Caudate nucleus (tissue), 63 donors: ENCODE measurements at places on chromosomes 5 and 9.

GRCh38 chr9:79357616-79358015 lies 214.1 kb upstream of the TLE4 start:
- DNase-seq = no peak

DNA sequence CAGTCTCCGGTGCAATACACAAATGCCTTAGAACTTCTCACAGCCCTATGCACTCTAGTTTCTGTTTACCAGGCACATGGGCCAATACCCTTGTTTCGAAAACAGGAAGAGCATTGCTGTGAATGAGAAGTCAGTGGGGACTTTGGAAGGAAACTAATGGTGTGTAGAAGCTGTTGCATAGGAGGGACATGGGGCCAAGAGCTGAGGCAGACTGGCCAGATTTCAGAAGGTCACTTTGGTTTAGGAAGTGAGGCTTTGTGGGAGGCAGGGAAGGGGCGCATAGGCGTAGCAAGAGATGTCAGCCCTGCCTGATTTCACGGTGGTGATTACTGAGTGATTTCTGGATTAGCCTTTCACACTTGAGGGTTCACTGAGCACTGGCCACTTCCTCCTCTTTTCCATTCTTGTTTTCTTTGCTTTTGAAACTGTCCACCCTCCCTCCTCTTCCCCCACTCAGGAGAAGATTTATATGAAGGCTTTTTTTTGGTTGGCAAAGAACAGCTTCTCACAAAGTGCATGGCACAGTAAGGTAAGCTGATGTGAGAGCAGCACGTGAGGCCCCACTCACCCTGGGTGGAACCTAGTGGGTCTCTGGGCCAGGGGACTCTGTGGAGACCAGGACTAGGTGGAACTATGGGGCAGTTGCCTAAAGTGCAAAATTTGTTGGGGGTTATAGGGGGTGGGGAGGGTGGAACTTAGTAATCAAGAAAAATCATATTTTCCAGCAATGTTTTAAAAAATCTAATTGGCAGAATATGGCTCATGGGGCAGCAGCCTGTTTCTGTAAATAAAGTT lies 6.1 kb upstream of the TMEM252 start:
- no peak for DNase-seq

GRCh38 chr5:172636279-172637050 lies 4.6 kb upstream of the NEURL1B start:
- no peak for DNase-seq

DNA sequence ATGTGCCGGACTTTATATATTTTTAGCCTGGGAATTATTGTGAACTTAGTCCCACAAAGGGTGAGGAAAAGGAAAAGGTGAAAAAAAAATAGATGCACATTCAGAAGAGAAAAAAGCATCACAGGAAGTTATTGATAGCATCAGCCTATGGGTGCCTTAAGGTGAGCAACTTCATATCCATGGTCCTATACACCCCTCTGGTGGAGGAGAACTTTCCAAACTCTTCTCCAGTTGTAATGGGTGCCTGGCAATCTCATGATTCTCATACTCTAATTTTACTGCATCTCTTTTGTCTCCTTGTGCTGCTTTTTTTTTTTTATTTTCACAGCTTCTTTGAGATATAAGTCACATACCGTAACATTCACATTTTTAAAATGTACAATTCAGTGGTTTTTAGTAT lies 107.4 kb downstream of the JAKMIP2 start:
- DNase-seq = no peak

- DNase-seq = no peak
Measured at GRCh38 chr5:144249755-144250464, 79.2 kb downstream of the KCTD16 start.

DNA sequence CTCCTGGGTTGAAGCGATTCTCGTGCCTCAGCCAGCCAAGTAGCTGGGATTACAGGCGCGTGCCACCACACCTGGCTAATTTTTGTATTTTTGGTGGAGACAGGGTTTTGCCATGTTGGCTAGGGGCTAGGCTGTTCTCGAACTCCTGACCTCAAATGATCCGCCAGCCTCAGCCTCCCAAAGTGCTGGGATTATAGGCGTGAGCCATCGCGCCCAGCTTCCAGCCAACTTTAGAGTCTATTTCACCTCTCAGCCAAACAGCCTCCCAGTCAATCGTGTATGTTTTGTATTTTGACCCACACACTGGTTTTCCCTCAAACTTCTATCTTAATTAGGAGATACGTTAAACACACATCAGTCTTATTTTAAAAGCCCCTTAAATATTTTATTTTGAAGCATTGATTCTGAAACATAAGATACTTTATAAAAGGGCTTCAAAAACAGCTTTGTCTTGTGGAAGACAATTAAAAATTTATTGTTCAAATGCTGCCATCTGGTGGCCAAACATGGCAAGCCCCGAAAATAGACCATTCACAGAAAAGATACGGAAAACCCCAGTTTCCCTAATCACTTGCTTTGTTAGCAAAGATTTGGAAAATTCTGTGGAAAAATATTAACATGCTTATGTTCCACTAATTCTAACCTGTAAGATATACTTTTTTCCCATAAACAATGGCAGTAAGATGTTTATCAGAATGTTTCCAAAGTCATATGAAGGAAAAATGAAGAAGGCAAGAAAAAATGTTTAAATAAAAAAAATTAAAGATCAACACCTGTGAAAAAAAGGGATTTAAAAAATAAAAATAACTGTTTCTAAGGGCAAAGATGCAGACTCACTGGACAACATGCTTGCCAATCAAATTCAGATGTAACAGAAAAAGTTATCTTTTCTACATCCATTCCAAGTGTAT lies 33.1 kb downstream of the APTX start:
- peak; percentile 9 for DNase-seq

DNA sequence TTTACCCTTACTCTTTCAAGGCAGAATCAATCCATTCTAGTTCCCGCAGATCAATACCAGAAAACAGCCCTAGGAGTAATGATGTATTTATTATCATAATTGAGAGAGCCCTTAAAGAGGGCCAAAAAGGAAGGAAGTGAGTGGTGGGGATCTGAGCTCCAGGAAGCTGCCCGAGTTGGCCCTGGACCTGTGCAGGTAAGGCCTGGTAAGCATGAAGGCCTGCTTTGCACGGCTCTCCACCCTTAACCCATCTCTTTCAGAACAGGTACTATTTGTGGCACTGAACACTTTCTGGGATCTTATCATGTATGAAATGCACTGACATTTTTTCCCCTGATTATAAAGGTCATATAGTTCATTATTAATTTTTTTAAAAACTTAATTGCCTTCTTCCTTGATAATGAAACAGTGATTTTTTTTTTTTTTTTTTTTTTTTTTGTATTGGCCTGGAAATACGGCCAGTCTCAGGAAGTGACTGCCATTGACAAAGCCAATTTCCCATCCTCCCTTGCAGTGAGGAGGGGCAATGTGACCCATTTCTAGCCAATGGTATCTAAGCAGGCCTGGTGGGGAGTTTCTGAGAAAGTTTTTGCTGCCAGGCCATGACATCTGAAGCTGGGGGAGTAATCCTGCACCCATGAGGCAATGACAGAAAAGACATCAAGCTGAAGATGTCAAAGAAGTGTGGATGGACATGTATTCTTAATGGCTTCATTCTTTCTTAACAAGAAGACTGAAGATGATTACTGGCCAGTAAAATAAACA lies 6.3 kb upstream of the MVB12B start:
- DNase-seq = no peak

DNA sequence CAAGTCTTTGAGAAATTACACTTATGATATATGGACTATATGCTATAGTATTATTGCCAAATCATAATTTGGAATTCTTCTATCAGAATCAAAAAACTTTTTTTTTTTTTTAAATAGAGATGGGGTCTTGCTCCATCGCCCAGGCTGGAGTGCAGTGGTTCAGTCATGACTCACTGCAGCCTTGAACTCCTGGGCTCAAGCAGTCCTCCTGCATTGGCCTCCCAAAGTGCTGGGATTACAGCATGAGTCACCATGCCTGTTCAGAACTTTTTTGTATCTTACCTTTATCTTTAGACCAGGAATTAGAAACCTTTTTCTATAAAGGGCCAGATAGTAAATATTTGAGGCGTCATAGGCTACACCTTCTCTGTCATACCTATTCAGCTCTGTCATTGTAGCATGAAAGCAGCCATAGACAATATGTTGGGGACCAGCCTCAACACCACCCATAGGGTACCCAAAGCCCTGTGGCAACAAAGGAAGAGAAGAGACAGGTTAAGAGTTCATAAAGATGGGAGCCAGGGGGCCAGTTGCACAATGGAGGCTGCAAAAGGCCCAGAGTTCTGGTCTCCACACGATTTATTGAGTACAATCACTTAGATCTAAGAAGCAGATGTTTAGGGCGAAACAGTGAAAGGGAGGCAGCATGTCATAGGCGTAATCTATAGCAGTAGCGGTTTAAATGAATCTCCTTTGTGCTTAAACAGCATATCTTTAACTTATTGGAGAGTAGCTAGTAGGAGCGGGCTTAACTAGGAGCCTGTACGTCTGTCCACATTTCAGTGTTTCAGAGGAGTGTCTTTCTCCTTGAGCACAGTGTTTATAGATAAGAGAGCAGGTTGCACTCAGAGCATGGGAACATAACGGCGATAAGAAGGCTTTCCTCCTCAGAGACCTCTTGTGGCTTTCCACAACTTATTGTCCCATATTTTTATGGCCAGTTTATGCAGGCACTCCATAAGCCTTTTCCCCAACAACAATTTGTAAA lies 12.5 kb downstream of the ECM2 start:
- DNase-seq = no peak

DNA sequence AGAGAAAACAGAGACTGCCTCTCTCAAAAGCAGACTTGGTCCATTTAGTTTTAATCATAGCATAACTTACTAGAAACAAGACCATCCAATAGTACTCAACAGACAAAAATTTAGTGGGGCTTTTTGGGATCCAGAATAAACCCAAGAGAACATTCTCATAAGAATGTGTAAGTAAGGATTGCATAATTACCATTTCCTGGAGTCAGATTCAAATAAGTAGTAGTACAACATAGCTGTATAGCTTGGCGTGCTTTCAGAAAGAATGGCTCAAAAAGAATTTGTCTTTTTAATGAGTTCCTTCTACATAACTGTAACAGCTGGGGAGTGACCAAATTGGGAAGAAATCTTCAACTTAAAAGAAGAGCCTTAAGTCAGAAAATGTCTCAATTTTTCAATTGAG lies 145.4 kb downstream of the DENND1A start:
- DNase-seq = no peak

- DNase-seq = no peak
Measured at GRCh38 chr5:124303366-124303765, 443.1 kb downstream of the ZNF608 start.

GRCh38 chr5:91194824-91195381 lies 188.2 kb downstream of the ARRDC3 start:
- DNase-seq = no peak

GRCh38 chr5:121164632-121165031 lies 687.0 kb upstream of the FTMT start:
- DNase-seq = no peak

DNA sequence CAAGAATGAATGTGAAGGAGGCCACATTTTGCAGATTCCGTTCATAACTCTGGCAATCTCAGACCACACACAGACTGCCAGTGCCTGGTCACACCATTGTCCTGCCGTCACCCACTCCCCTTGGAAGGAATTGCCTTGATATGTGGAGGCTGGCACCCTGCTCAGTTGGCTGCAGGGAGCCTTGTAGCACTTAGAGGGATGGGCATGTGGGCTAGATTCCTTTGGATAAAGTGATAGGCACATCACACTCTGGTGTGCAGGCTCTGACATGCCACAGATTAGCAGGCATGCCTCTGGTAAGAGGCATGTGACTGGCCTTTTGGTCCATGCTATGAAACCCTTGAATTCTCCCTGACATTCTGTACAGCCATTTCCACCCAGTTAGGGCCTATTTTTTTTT lies 254.6 kb upstream of the PIK3R1 start:
- DNase-seq = no peak

DNA sequence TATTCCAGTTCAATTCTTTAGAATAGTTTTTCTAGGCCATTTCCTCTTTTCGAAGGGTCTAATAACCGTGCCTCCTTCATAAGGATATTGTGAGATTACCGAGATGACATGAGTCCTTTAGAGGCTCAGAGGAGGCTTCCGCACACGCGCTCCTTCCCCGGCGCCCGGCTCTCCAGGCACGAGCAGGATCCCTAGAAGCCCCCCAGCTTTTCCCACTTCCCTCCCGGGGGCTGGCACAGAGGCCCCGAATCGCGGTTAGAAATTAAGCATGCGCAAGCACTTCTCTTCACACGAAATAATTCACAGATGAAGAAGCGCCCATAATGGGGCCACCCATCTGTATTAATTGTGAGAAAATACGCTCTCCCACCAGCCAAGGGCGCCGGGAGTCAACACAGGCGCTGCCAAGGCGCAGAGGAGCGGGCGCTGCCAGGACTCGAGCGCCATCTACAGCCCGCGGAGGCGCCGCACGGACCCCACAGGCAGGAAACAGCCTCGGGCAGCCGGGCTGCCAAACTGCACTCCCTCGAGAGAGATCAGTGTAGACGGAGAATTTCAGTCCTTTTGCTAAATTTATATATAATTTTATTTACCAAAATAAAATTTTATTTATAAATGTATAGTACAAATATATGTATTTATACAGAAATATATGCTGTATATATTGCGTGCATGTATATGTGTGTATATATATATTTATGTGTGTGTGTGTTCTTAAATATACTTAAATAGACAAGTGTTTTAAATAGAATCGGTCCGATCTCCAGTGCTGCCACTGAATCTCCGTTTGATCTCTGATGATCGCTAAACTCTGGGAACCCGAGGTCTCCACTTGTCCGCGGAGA lies 258.1 kb upstream of the NFIL3 start:
- no peak for DNase-seq

DNA sequence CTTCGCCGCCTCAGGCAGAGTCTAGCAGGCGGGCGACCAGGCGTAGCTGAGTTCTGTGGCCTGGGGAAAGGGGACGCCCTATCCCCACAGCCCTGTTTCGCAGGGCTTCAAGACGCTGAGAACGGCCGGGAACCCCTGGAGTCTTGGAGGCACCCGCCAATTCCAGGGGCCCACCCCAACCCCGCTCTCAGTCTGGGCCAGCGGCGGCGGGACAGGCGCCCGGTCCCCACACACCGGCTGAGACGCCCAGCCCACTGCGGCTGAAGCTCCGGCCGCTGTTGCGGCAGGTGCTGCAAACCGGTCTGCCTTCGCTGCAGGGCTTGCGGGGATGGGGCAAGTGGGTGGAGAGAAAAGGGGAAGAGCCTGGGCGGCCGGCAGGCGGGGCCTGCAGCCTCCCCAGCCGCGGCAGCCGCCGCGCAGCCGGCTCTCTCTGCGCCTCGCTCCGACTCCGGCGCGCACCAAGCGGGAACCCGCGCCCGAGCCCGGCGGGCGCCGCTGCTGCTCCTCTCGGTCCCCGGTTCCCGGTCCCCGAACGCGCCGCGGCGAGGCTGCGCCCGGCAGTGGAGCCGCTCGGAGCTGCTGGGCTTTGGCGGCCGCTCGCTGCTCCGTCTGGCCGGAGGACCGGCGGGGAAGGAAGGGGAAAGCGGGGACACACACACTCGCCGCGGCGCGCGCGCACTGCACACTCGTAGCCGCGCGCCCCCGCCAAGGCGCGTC lies at the start of gene PIP5K1B:
Gene PIP5K1B, plus strand, starts transcription at position 427 of the 717 bp plus-strand sequence. CDS start 117,375 bp downstream, outside the sequence.
- peak; percentile 26 for DNase-seq
